ENCODE measurements at places on chromosomes 5 and 9.
A peak's percentile ranks its signal among the peaks of the same experiment; 100 is the strongest.

GRCh38 chr9:8366161-8366926, 566.8 kb upstream of the DMAC1 start:
- H3K36me3 ChIP-seq, result no peaks in the 10 kb centered on the region
- no peak overlapping the region for H3K4me3 ChIP-seq
- DNase-seq, result no peak
- peaks cover 3% of the 10 kb centered on the region for H3K27me3 ChIP-seq

DNA sequence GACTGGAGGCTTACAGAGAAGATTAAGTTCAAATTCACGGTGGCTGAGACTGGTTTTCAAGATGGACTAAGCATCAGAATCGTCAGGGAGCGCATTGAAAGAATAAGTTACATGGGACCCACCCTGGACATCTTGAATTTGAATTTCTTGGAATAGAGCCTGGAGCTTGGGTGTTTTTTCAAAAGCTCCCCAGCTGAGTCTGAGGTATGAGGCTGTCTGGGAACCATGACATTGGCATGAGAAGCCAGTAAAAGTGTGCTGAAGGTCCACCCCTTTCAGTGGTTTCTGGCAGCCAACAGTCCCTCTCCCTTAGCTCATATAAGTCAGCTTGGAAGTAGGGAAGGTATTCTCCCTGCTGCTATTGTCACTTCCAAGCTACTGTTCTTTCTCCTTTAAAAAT, 97.8 kb downstream of the MAST4 start:
- no peak overlapping the region for H3K27ac ChIP-seq
- H3K4me1 ChIP-seq, result no peaks in the 10 kb centered on the region
- no peak overlapping the region for H3K4me3 ChIP-seq
- no peaks in the 10 kb centered on the region for H3K36me3 ChIP-seq

DNA sequence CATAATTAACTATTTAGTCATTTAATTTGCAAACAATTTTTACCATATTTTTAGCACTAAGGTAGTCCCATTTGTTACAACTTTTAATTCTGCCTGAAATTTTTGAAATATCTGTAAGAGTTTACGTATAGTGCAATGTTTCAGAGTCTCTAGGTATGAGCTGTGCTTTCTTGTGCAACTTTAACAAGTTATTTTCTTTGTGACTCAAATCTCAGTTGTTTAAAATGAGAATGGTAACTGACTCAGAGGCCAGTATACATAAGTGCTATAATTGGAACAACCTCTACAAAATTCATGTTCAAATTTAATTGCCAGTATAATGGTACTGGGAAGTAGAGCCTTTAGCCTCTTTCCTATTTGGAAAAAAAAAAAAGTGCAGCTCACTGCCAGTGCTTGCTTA, 14.2 kb upstream of the ZNF883 start:
- peaks cover 10% of the 10 kb centered on the region for H3K36me3 ChIP-seq
- H3K4me3 ChIP-seq, result no peak overlapping the region
- no peaks in the 10 kb centered on the region for H3K4me1 ChIP-seq
- no peak for DNase-seq
- peaks cover 2% of the 10 kb centered on the region for H3K27me3 ChIP-seq

- peaks cover 37% of the 10 kb centered on the region for H3K4me1 ChIP-seq
- no peaks in the 10 kb centered on the region for H3K36me3 ChIP-seq
- H3K4me3 ChIP-seq, result no peak overlapping the region
- DNase-seq, result peak; percentile 47
- H3K27me3 ChIP-seq, result no peaks in the 10 kb centered on the region
Observed at GRCh38 chr9:21070171-21070571, 7.6 kb downstream of the IFNB1 start.

GRCh38 chr5:9686216-9686615, 56.1 kb upstream of the TAS2R1 start:
- H3K27me3 ChIP-seq, result peaks cover 1% of the 10 kb centered on the region
- no peak overlapping the region for H3K4me3 ChIP-seq
- H3K27ac ChIP-seq, result no peak overlapping the region
- DNase-seq, result no peak

DNA sequence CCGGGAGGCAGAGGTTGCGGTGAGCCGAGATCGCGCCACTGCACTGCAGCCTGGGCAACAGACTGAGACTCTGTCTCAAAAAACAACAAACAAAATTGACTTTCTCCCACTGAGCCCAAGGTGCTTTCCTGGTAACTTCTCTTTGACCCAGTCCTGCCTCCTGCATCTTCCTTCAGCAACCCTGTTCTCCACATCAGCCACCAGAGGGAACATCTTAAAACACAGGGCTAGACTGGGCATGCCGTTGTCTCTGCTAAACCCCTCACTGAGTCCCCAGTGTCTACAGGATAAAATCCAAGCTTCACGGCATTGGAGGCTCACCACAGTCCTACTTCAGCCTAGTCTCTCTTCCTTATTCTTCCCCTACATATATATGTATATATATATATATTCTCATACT, 39.8 kb upstream of the KCNMB1 start:
- no peak overlapping the region for H3K27ac ChIP-seq
- H3K4me3 ChIP-seq, result no peak overlapping the region
- H3K36me3 ChIP-seq, result no peaks in the 10 kb centered on the region
- H3K4me1 ChIP-seq, result peaks cover 5% of the 10 kb centered on the region
- no peak for DNase-seq
- H3K27me3 ChIP-seq, result no peaks in the 10 kb centered on the region

GRCh38 chr5:161288071-161288470, 258.5 kb downstream of the GABRB2 start:
- no peak overlapping the region for H3K4me3 ChIP-seq
- H3K27me3 ChIP-seq, result peaks cover 2% of the 10 kb centered on the region
- peaks cover 4% of the 10 kb centered on the region for H3K4me1 ChIP-seq
- H3K36me3 ChIP-seq, result no peaks in the 10 kb centered on the region
- no peak overlapping the region for H3K27ac ChIP-seq
- no peak for DNase-seq

GRCh38 chr5:61277190-61277589, 54.9 kb upstream of the ZSWIM6 start:
- peaks cover 2% of the 10 kb centered on the region for H3K27me3 ChIP-seq
- peak overlapping the region; percentile 59 for H3K27ac ChIP-seq
- H3K4me1 ChIP-seq, result peaks cover 18% of the 10 kb centered on the region
- DNase-seq, result no peak
- H3K4me3 ChIP-seq, result no peak overlapping the region

GRCh38 chr5:173517648-173518047, 98.8 kb downstream of the BOD1 start:
- no peak overlapping the region for H3K4me3 ChIP-seq
- no peaks in the 10 kb centered on the region for H3K27me3 ChIP-seq
- DNase-seq, result no peak
- H3K4me1 ChIP-seq, result no peaks in the 10 kb centered on the region
- H3K27ac ChIP-seq, result no peak overlapping the region

GRCh38 chr5:6659941-6660684, 26.9 kb downstream of the SRD5A1 start:
- H3K4me1 ChIP-seq, result no peaks in the 10 kb centered on the region
- DNase-seq, result no peak
- H3K36me3 ChIP-seq, result peaks cover 30% of the 10 kb centered on the region
- H3K4me3 ChIP-seq, result no peak overlapping the region
- peaks cover 4% of the 10 kb centered on the region for H3K27me3 ChIP-seq

DNA sequence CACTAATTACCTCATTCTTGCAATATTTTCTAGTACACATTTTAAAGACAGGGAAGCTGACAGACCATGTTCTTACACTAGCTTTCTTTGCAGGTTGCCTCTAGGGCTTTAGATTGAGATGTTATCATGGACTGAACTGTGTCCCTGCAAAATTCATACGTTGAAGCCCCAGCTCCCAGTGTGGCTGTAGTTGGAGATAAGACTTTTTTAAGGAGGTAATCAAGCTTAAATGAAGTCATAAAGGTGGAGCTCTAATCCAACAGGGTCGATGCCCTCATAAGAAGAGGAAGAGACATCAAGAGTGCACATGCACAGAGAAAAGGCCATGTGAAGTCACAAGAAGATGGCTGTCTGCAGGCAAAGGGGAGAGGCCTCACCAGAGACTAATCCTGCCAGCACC, 471.2 kb upstream of the ACTBL2 start:
- no peak overlapping the region for H3K27ac ChIP-seq
- no peaks in the 10 kb centered on the region for H3K36me3 ChIP-seq
- peaks cover 15% of the 10 kb centered on the region for H3K4me1 ChIP-seq
- H3K27me3 ChIP-seq, result no peaks in the 10 kb centered on the region

DNA sequence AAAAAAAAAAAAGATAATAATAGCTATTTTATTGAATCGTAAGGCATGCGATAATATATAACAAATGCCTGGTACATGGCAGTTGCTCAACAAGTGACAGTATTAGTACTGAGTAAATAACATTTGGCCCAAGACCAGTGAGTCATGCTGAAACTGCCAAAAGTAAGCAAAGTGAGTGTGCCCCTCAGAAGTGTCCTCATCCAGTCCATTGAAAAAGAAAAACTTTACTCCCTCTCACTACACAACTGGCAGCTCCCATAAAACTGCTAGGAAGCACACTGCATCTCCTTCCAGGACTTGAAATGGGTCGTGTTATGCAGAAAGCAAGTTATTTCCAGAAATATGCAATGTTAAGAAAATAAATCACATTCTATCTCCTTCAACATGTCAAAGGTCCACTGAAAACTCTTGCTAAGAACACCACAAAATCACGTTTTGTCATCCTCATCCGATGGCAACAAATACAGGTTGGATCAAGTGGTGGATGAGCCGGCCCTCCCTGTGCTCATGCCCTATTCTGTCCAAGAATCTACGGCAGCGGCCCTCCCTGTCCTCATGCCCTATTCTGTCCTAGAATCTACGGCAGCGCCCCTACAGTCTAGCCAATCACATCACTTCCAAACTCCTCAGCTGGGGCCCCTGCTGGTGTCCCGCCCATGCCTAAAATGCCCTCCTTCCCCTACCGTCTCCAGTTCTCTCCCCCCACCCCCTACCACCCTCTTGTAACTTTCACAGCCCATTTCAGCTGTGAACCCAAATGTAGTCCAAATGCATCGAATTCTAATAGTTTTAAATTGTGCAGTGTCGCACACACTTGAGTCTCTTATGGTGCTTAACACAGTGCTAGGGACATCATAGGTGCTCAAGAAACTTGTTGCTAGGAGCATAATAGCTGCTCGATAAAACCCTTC, 12.5 kb downstream of the PTCH1 start:
- peak; percentile 31 for DNase-seq
- peaks cover 11% of the 10 kb centered on the region for H3K27me3 ChIP-seq
- peak overlapping the region; percentile 94 for H3K4me3 ChIP-seq
- H3K4me1 ChIP-seq, result peaks cover 21% of the 10 kb centered on the region
- peaks cover 15% of the 10 kb centered on the region for H3K36me3 ChIP-seq

DNA sequence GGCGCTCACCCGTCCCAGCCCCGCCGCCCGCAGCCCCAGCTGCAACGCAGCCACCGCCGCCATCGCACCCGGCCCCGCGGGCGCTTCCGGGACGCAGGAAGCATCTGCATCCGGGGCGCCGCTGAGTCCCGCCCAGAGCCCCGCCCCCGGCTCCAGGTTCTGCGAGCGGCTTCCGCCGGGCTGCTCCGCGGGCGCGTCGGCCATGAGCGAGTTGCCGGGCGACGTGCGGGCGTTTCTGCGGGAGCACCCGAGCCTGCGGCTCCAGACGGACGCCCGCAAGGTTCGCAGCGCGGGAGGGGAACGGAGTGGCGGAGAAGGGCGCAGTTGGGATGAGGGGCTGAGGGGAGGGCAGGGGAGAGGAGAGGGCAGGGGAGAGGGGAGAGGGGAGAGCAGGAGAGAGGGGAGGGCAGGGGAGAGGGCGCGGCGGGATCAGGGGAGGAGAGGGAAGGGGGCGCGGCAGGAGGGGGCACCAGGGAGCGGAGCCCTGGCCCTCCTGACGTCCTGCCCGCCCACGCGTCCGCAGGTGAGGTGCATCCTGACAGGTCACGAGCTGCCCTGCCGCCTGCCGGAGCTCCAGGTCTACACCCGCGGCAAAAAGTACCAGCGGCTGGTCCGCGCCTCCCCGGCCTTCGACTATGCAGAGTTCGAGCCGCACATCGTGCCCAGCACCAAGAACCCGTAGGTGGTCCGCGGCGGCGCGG, at the start of the genes SURF1 and SURF2:
SURF1 (minus strand) TSS at position 97 of the 701 bp plus-strand sequence; CDS start at position 63, 34 bp downstream.
SURF2 (plus strand) TSS at position 160 of the 701 bp plus-strand sequence; CDS start at position 203, 43 bp downstream.
- peaks cover 6% of the 10 kb centered on the region for H3K4me1 ChIP-seq
- DNase-seq, result peak; percentile 69
- H3K36me3 ChIP-seq, result peaks cover 35% of the 10 kb centered on the region
- peak within 1 kb of the TSS; percentile 81 for H3K27ac ChIP-seq
- H3K27me3 ChIP-seq, result peaks cover 5% of the 10 kb centered on the region

DNA sequence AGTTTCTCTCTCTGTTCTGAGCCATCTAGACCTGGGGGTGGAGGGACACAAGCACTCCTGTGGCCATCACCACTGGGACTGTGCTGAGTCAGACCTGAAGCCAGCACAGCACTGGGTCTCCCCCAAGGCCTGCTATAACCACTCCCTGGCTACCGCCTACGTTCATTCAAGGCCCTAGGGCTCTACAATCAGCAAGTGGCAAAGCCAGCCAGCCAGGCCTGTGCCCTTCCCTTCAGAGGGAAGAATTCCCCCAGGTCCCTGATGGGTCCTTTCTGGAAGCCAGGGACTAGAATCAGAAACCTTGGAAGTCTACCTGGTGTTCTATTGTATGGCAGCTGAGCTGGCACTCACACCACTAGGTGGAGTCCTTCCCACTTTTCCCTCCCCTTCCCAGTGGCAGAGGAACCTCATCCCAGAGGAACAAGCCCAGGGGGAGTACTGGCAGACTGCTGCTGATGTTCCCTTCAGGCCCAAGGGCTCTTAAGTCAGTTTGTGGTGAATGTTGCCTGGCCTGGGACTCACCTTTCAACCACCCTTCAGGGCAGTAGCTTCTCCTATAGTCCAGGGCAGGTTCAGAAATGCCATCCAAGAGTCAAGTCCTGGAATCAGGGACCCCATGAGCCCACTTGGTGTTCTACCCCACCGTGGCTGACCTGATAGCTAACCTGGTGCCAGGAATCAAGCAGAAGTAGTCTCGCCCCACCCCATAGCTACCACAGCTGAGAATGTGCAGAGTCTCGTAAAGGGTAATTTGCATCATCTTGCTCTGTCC, 20.0 kb downstream of the JMY start:
- no peak overlapping the region for H3K27ac ChIP-seq
- H3K27me3 ChIP-seq, result no peaks in the 10 kb centered on the region
- DNase-seq, result peak; percentile 70
- H3K36me3 ChIP-seq, result no peaks in the 10 kb centered on the region
- H3K4me1 ChIP-seq, result peaks cover 5% of the 10 kb centered on the region

DNA sequence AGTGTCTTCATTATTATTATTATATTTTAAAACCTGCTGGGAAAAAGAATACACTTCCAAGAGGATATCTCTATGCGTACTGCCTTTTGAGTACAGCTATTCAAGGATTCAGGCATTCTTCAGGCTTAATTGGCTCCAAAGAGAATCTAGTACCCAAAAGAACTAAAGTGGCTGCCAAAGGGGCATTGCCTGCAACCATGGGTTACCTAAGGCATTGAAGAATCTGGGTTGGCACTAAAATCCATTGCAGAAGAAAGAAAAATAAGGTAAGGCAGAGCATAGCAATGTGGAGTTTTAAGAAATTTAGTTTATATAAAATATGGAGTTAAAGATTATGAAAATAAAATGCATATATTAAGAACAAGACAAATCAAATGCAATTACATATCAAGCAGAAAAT, 223.5 kb downstream of the TMEM161B start:
- no peaks in the 10 kb centered on the region for H3K27me3 ChIP-seq
- no peak overlapping the region for H3K4me3 ChIP-seq
- DNase-seq, result no peak
- no peaks in the 10 kb centered on the region for H3K4me1 ChIP-seq

- H3K36me3 ChIP-seq, result no peaks in the 10 kb centered on the region
- H3K27ac ChIP-seq, result peak overlapping the region; percentile 86
- H3K4me3 ChIP-seq, result peak overlapping the region; percentile 13
- H3K27me3 ChIP-seq, result peaks cover 3% of the 10 kb centered on the region
- DNase-seq, result no peak
Observed at GRCh38 chr5:82748688-82749460, 328.3 kb downstream of the TMEM167A start.

All from endothelial cell (in vitro differentiated cells).